ENCODE measurements at places on chromosomes 3 and 15.
A peak's percentile ranks its signal among the peaks of the same experiment; 100 is the strongest.

- no peak for DNase-seq
These were observed 26.9 kb downstream of the LOXL1 start for GRCh38 chr15:73952913-73953750.

GRCh38 chr15:48695088-48695826 is 49.7 kb upstream of the FBN1 start:
- DNase-seq: no peak

GRCh38 chr3:10292505-10293419 is at the start of gene GHRL:
Gene GHRL, minus strand, starts transcription at chr3:10292947. Its CDS starts 2,767 bp downstream, at chr3:10290180.
- no peak for DNase-seq

GRCh38 chr3:99637016-99637367 is 1.4 kb upstream of the COL8A1 start:
- peak; percentile 27 for DNase-seq

GRCh38 chr3:99499235-99500158 is 138.9 kb upstream of the COL8A1 start:
- peak; percentile 1 for DNase-seq

- DNase-seq: no peak
These were observed 3.3 kb upstream of the IDH2 start for GRCh38 chr15:90105521-90105920.
